Brain pericyte (primary cell): ENCODE measurements at places on chromosomes 5 and 9.

GRCh38 chr5:110063640-110064602, 374.2 kb downstream of the MAN2A1 start:
- no peak for DNase-seq

- DNase-seq, result no peak
These were observed 594 bp downstream of the FAM120A start for GRCh38 chr9:93451849-93452709.

GRCh38 chr9:1156794-1157550, 106.8 kb downstream of the DMRT2 start:
- no peak for DNase-seq

GRCh38 chr9:99130069-99130468, 25.2 kb downstream of the TGFBR1 start:
- no peak for DNase-seq

GRCh38 chr9:91150998-91151717, 210.6 kb downstream of the AUH start:
- DNase-seq, result peak; percentile 31

DNA sequence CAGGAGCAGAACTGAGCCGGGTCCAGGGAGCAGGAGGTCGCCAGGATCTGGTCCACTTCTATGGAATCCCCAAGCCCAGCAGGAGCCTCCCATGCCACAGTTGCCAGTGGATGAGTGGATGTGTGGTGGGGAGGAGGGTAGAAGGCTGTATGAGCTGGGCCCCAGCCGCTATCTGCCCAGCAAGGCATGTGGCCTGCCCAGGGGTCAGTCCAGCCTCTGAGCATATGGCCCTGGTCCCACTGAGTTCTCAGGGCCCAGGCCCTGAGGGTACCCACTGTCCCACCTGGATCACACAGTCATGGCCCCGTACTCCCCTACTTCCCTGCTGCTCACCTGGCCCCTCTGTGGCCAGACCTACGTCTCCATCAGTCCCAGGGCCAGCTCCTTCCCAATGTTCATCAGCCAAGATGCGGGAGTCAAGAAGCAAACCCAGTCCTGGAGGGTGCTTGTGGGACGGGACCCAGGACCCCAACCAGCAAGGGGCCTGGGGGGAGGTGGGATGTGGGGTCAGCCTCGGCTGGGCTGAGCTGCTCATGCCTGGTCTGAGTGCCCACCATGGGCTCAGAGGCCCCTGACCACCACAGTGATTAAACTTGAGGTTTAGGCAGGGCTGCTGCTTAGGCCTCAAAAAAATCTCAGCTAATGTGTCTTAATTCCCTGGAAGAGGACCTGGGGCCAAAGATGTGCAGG, 152.7 kb downstream of the COL23A1 start:
- DNase-seq, result no peak

- DNase-seq, result no peak
These were observed 20.2 kb downstream of the DAB2IP start for GRCh38 chr9:121671612-121672155.

DNA sequence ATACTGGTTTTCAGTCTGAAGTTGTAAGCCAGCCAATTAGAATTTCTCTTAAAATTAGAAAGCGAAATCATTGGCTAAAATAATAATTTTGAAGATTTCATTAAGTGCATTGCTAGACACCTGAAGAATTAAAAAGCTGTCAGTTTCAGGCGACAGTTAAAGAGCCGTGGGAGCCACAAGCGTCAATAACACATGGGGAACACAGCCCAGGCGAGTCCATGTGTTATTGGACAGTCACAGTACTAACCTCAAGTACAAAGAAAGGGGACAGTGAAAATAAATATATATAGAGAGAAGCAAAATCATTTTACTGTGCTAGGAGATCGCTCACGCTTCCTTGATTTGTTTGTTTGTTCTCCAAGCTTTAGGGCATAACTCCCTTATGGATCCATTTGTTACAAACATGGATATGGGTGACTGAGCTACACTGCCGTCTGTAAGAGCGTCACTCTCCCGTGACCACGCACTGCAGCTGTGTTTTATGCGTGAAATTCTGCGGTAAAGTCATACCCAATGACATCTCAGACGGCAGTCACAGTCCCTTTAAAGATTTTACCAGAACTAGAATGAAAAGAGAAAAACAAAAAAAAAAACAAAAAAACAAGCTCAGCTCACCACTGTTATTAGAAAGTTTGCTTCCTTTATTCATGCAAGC, 83.2 kb downstream of the USP20 start:
- DNase-seq, result no peak

DNA sequence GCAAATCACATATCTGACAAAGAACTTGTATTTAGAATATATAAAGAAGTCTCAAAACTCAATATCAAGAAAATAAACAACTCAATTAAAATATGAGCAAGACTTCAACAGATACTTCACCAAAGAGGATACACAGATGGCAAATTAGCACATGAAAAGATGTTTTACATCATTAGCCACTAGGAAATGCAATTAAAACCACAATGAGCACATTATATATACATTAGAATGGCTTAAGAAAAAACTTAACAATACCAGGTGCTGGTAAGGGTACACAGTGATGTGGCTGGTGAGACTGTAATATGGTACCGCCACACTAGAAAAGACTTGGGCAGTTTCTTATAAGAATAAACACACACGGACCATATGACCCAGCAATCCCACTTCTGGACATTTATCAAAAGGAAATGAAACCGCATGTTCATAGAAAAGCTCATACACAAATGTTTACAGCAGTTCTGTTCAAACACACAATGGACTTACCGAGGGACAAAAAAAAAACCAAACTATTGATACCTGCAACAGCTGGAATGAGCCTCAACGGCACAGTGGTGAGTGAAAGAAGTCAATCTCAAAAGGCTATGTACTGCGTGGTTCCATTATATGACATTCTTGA, 27.6 kb downstream of the SEMA4D start:
- no peak for DNase-seq

DNA sequence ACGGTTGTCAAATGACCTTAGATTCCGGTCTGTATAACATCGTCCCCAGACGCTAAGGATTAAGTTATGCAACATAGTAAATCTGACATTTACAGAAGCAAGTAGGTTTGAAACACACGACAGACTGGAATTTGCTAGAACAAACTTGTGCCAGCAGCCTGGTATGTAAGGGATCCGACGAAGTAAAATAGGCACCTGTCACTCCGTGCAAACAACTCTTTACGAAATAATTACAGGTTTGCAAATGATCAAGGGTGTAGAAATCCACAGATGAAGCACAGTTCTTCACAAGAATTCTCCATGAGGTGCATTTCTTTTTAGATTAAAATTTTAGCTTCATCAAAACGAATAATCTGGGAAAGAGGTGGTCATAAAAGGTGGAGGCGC, 508 bp downstream of the MOCS2 start:
- DNase-seq, result no peak

- no peak for DNase-seq
These were observed 11.9 kb upstream of the NR4A3 start for GRCh38 chr9:99809586-99810319.

- no peak for DNase-seq
These were observed 159.7 kb downstream of the ATP10B start for GRCh38 chr5:160692271-160692670.

DNA sequence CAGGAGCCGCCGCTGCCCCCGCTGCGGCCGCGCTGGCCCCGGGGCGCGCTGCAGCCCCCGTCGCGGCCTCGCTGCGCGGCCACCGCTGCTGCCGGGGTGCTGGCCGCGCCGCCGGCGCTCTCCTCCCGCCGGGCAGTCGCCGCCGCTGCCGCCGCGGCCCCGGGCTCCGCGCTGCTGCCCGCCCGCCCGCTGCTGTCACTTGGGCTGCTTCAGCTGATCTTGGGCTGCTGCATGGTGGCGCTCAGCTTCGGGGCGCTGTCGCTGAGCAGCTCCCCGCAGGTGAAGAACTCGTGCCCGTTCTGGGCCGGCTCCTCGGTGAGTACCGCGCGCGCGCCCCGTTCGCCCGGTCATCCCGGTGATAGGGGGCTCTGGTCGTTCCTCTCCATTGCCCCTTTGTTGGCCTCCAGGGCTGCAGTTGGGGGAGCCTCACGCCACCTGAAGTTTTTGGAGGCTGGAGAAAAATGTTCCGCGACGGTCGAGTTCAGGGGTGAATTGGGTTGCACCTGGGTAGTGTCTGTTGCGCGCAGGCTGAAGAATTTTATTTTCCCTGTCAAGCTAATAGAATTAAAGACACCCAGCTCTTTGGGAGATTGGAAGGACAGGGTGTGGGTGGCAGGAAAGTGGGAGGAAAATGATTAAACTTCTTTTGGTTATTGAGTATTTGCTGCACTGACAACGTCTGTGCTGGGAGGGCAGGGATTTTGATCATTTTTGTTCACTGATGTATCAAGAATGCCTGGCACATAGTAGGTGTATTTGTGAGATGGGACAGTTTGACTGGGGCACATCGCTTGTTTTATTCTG, 596 bp downstream of the ENTREP1 start:
- no peak for DNase-seq

- no peak for DNase-seq
These were observed 14.5 kb downstream of the SLC22A5 start for GRCh38 chr5:132383984-132384383.

- DNase-seq, result no peak
These were observed 136.4 kb downstream of the OLFM1 start for GRCh38 chr9:135223831-135224230.

DNA sequence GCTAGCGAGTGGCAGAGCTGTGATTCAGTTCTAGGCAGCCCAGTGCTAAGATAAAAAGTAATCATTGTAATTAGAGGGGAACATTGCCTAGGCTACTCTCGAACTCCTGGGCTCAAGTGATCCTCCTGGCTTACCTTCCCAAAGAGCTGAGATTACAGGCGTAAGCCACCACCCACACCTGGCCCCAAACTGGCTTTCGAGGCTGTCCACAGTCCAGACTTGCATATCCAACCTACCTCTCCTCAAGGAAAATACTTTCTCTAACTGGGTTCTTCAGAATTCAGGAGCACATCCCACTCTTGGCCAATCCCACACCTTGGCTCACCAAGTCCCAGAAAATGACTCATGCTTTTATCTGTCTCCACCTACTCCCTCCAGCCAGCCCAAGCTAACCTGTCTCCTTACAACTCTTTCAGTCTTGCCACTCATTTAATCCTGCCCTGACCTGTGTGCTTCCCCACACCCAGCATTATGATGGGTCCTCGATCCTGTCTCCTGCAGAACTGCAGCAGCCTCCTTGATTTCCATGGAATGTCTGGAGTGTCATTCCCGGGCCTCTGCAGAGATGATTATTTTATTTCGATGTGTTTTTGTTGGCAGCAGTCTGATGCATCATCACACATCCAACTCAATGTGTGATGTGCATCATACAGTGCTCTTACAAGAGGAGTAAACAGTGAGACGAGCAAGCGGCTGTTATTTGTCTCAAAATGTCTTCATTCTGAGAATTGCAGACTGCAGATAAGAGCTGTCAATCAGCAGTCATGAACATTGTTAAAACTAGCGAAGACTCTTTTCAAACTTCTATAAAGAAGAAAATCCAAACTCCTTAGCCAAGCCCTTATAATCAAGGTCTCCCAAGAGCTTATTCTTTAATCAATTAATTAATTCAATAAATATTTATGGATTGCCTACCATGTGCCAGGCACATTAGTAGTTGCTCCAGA, 167.3 kb downstream of the SEC61B start:
- no peak for DNase-seq

GRCh38 chr5:146284016-146284415, 54.6 kb upstream of the POU4F3 start:
- no peak for DNase-seq

- DNase-seq, result peak; percentile 48
These were observed 139.8 kb downstream of the SLIT3 start for GRCh38 chr5:169161022-169161680.

DNA sequence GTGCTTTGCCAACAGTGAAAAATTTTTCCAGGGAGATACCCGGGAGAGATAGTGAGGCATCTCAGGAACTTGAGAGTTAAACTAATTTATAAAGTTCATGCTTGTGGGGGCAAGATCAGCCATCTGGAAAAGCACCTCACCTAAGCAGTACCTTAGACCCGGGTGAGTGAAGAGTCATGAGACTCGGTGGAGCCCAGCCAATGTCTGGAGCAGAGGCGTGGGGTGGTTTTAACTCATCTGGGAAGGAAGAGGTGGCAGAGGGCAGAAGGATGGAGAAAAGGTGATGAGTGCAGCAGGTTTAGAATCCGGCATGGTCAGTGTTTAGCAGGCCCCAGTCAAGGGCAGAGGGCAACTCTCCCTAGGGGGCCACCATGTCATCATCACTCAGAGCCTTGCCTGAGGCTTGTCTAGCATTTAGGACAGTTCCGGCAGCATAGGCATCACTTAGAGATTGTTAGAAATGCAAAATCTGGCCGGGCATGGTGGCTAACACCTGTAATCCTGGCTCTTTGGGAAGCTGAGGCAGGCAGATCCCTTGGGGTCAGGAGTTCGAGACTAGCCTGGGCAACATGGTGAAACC, 4.3 kb upstream of the RNF183 start:
- no peak for DNase-seq

- no peak for DNase-seq
These were observed 380.1 kb upstream of the NUDT12 start for GRCh38 chr5:103942587-103943186.

- no peak for DNase-seq
These were observed 105.1 kb downstream of the SERINC5 start for GRCh38 chr5:80150731-80151130.

DNA sequence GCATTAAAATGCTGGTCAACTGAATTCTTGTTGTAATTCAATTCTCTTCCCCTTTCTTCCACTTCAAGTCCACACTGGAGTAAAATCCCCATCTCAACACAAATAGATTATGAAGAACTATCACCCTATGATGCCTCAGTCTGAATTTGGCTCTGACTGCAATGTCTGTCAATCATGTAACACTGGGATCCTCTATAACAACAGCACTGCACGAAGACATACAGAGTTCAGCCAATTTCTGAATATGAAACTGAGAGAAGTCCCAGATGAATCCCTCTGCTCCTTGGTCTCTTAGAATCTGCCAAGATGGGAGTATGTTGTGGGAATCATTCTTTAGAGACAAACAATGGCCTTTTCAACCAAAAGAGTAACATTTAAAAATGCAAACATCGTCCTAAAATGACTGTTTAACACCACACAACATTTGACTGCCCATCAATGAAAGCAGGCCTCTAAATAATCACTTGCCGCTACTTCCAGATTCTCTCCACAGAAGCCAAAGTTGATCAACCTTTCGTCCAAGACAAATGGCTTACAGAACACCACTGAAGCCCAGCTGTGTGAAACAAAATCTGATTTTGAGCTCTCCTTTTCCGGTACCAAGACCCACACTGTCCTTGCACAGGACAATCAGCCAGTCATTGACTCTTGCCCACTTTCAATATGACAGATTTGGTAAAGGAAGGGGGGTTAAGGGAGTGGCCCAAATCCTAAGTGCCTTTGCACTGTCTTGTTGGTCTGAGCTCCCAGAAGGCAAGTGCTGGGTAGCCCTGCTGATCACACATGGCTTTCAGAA, 258.0 kb downstream of the EBF1 start:
- no peak for DNase-seq

DNA sequence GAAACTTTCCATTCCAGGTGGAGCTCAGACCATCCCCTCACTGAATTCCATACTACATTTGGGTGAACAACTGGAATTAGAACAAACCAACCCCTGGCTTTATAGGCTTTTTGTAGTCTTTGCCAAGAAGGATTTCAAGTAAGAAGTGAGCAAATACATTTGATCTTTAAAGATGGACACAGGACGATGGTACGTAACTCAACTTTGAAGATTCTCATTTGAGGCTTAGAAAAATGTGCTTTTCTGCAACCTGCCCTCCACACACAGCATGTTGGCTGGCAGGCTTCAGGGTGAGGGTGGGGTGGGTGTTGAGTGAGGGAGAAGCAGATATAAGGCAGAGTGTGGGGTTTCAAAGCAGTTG, 175.8 kb downstream of the DCP2 start:
- DNase-seq, result no peak
